ENCODE measurements at places on chromosomes 12 and 14. TPM values are rescaled to one million over a fixed set of nuclear protein-coding genes. Genes with fewer than 3 reads are reported as not detected.
A peak's percentile ranks its signal among the peaks of the same experiment; 100 is the strongest.

DNA sequence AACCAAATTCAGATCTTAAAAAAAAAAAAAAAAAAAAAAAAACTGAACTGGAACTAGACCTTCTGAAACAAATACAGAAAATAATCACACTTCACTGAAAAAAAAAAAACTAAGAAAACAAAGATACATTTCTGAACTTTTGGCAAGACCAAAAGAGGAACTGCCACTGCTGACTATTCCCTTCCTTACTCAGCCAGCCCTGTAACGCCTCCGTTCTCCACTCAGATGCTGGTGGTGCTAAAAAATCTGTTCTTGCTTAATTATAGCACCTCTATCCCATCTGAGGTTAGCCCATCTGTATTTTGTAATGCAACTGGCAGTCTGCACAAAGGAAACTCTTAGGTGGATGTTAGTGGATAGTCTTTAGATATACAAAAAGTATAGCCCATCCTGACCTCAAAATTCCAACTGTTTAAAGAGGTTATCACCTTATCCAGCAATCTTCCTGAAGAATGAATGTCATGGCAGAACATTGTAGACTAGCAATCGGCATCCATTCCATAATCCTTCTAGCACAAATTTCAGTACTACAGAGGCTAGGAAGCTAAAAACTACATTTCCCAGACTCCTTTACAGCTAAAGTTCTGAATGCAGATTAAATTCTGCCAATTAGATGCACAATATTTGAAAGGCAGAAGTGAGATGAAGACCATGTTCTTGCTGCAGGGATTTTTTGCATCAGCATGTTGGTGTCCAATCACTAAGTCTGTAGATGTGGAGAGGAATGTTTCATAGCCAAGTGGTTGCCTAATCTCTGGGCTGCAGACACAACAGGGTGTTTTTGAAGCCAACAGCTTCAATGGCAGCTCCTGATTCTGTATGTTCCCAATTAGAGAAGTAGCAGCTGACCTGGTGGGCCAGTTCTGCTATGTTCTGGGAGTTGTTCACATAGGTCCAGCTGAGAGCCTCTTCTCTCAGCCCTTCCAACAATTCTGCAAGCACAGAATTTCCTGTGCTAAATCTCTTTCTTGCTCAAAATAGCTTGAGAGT lies 5.7 kb downstream of the MAP3K9 start:
- no peak for DNase-seq

- DNase-seq, result no peak
Measured at GRCh38 chr14:22892488-22892887, 9.5 kb downstream of the REM2 start.

- DNase-seq, result no peak
Measured at GRCh38 chr12:23236811-23237210, 611.8 kb downstream of the ETNK1 start.

DNA sequence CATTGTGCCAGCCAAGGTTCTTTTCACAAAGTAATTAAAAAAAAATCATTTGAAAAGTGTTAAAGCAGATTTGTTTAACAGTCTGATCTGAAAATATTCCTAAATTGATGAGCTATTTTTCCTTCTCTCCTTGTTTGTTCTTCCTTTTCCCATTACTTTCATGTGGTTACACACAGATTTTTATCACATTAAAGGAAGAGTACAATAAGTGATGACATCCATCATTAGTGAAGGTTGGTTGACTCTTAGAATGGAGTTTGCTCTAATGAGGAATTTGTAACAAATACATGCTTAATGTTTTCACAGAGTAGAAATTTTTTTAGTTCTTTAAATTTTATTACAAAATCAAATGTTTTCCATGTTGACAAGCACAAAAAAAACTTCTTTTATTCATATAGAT lies 18.9 kb upstream of the TOMM20L start:
- DNase-seq, result no peak

DNA sequence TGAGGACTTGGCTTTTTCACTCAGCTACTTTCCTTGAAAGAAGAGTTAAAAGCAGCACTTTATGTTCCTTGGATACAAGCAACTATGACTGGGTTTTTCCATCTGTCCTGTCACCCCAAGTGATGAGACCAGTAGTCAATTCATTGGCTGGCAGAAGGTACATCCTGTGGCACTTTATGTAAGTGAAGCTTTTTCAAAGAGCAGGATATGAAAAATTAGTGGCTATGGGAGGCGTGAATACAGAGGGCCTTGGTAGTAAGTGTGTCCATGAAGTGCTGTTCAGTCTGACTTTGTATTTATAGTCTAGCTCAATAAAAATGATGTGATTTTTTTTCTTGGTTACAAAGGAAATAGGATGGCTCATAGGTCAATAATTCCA lies 68.8 kb downstream of the DRAM1 start:
- DNase-seq, result no peak

- peak; percentile 44 for DNase-seq
Measured at GRCh38 chr12:108129017-108129812, at the start of gene WSCD2. Gene WSCD2 (plus strand): TSS chr12:108129288. CDS start chr12:108195833, 66,545 bp downstream.

DNA sequence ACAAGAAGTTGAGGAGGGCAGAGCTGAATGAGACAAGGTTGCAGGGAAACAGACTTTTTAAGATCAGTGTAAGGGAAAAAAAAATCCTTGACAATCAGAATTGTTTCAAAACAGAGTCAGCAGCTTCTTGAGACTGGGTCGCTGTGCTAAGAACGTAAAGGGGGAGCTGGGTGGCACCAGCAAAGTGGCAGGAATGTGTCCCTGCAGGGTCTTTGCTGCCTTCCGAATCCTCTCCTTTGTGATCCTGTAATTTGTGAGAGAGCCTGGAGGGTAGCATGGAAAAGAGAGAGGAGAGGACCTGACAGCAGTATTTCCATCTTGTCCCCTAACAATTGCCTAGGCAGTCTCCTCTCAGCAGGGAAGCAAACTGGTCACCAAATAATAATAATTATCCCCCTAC lies 472.8 kb downstream of the RGS6 start:
- no peak for DNase-seq

DNA sequence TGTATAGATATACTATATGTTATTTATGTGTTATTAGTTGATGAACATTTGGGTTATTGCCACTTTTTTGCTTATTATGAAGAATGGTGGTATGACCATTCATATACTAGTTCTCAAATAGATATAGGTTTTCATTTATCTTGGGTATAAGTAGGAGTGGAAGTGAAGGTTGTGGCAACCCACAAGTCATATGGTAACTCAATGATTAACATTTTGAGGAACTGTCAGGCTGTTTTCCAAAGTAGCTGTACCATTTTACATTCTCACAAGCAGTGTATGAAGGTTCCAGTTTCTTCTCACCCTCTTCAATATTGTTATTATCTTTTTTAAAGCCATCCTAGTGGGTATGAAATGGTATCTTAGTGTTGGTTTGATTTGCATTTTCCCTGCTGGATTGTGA lies 19.0 kb upstream of the MSRB3 start:
- DNase-seq, result no peak

- DNase-seq, result peak; percentile 60
Measured at GRCh38 chr12:77795699-77796098, 35.0 kb upstream of the NAV3 start.

GRCh38 chr14:38790916-38791315 lies 312.1 kb downstream of the SEC23A start:
- no peak for DNase-seq

DNA sequence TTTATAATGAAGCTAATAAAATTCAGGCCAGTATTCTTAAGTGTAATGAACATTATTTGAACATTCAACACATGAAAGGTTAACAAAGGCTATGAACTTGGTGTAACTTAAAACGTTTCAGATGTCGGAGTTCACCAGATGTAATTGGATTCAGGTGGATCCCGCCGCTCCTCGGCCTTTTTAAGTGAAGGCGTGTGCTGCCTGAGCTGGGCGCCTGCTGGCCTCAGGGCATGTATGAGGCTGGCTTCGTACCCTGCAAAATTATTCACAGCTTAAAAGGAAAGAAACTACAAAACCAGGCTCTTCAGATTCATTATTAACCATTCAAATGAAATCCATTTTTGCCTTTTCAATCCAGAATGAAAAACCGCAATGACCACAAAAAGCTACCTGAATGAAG lies 69.9 kb downstream of the WIF1 start:
- DNase-seq, result no peak

ITPK1 gene
- 14.7 TPM for total RNA-seq

CISTR gene
- total RNA-seq, result not detected

MAP1LC3B2 gene
- 7.7 TPM for total RNA-seq

CYP27B1 gene
- total RNA-seq, result not detected

All from umbilical cord (tissue), 2 donors.